ENCODE measurements at places on chromosomes 16 and 17.

DNA sequence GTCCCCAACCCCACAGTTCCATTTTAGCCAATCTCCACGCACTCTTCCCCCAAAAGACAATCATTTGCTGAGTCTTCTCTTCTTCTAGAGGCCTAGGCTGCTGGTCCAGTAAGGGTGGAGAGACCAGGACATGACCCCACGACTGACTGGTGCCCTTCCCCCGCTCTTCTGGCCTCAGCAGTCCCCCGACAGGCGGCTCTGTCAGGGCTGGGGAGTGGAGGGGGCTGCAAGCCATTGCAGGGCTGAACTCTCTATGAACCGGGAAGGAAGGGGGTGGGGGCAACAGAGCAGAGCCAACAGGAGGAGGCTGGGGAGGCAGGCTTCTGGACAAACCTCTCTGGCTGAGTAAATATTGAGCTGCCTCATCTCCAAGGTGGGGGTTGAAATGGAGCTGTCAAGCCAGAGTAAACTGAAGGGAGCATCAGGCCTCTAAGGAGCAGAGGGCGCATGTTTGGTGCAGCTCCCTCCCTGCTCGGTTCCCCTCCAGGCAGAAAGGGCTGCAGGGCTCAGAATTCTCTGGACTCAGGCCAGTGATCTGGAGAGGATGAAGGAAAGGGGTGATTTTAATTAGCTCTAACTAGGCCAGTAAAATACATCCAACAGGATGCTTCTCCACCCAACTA, 8.7 kb downstream of the HOXB1 start:
- DNase-seq: no peak

DNA sequence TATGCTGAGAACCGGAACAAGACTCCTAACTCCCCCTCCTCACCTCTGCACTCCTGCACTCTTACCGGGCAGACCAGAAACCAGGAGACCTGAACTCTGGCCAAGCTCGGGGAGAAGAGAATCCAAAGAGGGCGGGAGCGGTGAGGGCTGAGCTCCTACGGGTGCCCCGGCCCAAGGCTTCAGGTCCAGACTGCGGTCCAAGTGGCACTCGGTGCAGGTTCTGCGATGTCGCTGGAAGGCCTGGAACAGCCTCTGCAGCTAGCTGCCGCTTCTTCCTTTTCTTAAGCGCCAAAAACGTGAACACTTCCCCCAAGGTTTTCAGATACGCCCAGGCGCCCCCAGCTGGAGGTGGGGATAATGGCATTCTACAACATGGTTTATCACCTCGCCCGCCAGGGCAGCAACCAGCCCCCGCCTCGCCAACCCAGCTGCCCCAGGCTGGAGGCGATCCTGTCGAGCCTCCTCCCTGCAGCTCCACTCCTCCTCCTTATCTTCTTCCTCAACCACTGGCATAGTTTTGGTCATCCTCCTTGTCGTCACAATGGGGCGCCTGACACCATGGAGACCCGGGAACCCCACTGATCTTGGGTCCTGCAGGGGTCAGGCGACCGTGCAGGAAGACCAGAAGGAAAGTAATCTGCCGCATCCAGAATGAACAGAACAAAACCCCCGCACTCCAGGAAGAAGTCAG, 1735.9 kb downstream of the TP53TG3F start:
- DNase-seq: no peak

DNA sequence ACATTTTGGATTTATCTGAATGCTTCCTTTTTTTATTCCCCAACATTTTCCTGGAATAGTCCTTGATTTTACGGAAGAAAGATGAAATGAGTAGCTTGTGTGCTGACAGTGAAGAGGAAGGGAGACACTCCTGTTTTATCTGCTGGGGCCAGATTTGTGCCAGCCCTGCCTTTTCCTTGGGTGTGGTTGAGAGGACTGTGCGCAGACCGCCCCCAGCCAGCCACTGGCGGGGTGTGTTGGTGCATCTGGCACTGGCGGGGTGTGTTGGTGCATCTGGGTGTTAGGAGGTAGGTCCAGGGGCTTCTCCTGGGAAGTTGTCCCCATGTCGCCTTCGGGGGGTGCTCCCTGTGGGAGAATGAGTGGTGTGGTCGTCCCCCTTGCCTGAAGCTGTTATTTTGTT, 39.5 kb downstream of the RAP1GAP2 start:
- no peak for DNase-seq

DNA sequence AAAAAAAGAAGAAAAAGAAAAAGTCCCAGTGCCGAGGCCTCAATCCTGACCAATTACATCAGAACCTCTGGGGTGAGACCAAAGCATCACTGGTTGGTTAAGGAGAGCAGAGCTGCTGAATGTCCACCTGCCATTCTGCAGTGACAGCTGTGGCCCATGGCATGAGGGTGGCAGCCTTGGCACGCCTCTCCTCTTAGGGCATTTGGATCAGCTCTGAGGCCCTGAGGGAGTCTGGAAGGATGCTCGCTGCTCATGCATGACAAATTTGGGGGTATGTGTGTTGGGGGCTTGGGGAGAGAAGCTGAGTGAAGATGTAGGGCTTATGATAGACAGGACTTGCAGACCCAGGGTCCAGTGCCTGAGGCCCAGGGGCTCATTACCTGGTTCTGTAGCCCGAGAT, 26.3 kb downstream of the MYLK3 start:
- DNase-seq: no peak

DNA sequence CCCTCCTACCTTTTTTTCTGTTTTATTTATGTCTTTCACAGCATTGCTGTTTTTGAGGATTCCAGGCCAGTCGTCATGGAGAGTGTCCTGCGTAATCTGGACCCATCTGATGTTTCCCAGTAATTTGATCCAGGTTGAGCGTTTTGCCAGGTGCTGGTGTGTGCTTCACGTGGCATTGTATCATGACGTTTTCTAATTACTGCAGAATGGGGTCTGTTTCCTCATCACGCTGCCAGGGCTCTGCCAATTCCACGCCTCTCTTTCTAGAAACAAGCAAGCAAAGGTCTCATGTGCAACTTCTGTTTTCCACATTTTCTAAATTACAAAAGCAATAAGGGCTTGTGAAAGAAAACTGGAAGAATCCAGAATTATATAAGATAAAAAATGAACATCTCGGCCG, 28.3 kb upstream of the BHLHA9 start:
- no peak for DNase-seq

GRCh38 chr17:5118219-5118618, 2.4 kb downstream of the USP6 start:
- DNase-seq: no peak

DNA sequence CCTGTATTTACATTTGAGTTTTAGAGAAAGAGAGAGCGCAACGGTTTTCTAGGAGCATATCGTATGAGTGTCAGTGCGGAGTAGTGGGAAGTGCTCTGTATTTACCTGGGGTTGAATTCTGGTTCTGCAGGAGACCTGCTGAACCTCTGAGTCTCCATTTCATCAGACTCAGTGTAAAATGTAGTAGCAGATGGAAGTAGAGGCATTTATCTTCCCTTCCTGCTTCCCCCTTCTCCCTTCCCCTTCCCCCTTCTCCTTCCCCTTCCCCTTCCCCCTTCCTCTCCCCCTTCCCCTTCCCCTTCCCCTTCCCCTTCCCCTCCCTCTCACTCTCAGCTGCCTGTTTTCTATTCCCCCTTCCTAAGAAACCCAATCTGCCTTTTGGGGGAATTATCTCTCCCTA, 426.9 kb downstream of the NPIPA7 start:
- DNase-seq: no peak

All from activated naive CD4-positive, alpha-beta T cell treated with anti-CD3 and anti-CD28 coated beads, Interleukin-2, amount 10 ng/mL, durations not matched to agents 7 days and 5 days (primary cell).